ENCODE measurements at places on chromosomes 6 and 20. TPM values are rescaled to one million over a fixed set of nuclear protein-coding genes. Genes with fewer than 3 reads are reported as not detected.

The PI3 gene
- total RNA-seq: 1.7 TPM

The RIPOR3 gene
- 5.0 TPM for total RNA-seq

The PRDM13 gene
- total RNA-seq: not detected

The TRIM15 gene
- total RNA-seq: not detected

DNA sequence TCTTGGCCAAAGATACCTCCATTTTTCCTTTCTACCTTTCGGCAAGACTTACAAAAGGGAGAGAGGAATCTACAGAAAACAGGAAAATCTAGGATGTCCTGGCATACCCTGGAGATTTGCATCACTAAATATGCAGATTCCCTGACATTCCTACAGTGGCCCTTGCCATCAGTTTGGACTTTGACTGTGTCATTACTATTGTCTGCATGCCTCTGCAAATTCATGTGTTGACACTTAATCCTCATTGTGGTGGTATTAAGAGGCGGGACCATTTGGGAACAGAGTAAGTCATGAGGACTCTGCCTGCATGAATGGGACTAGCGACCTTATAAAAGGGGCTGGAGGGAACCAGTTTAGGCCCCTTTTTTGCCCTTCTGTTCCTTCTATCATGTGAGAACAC is 50.5 kb upstream of the DTNBP1 start:
- no peak for DNase-seq

- no peak for DNase-seq
These were observed 9.6 kb downstream of the SUMO4 start for GRCh38 chr6:149409617-149410016.

DNA sequence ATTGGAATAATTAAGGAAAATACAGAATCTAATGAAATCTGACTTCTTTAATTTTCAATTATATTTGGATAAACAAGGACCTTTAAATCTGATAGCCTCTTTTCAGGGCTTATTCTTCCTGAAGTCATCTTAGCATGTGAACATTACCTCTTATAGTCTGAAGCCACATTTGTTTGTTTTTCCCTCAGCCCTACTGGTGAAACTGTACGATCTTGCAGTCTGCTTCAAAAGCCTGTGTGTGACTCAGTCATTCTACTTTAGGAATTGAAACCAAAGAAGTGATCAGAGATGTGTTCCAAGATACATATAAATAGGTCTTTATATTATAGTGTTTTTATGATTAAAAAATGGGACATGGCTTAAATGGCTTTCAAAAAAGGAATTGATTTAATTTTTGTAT is 67.5 kb downstream of the MACROD2 start:
- no peak for DNase-seq

DNA sequence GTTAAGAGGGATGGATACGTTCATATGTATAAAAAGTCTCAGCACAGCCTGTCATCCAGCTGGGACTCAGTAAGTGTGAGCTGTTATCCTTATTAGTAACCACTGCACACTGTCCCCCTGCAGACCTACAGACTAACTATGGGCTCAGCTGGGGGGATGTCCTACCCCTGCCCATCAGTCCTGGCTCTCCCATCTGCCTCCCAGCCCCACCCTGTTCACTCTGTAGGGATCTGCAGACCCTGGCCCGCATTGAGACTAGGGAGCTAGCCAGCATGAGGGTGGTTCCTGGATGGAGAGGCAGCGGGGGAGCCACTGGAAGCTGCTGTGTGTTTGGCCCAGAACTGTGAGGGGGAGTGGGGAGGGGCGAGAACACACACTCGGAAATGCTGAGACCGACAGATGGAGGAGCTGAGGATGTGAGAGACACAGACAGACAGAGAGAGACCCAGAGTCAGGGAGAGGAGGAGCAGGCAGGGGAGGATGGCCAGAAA is 17.1 kb downstream of the XKR7 start:
- DNase-seq: no peak

GRCh38 chr20:43658069-43658722 is 8.7 kb upstream of the MYBL2 start:
- DNase-seq: no peak

- no peak for DNase-seq
These were observed 532 bp upstream of the SLC35F1 start for GRCh38 chr6:117906507-117906957.

DNA sequence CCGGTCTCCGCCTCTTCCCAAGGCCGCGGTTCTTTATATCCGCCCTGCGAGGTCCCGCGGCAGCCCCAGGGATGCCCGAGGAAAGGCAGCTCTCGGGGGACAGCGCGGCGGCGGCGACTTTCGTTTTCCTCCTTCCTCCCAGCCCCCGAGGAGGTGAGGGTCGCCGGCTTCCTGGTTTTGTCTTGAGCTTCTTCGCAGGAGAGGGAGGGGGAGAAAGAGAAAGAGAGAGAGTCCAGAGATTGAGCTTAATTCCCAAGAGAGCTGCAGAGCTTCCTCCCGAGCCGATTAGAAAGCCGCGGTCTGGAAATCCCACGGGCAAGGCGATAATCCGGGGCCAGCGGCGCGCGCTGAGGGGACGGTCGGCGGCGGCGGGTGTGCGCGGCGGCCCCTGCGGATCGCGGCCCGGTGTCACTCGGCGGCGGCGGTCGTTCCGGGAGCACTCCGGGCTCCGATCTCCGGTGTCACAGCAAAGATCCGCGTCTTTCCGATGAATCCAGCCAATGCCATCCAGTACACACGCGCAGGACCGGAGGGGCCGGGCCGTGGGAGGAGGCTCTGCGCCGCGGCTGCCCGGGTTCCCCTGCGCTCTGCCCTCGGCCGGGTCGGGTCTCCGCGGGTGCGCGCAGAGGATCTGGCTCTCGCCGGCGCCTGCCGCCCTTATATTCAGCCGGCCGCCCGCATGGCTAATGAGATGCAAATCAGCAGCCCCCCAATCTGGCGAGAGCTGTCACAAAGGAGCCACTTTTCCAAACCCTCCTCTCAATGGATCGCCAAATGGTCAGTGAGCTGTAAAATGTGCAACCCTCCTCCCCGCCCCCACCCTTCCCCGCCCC is at the start of gene DLL1:
DLL1 (minus strand) TSS at position 783 of the 833 bp plus-strand sequence. CDS start 939 bp downstream, outside the sequence.
- peak; percentile 53 for DNase-seq

GRCh38 chr6:116424001-116424400 is 37.2 kb upstream of the CALHM6 start:
- no peak for DNase-seq
